T47D (cell line): ENCODE measurements at places on chromosomes 16 and 17.

DNA sequence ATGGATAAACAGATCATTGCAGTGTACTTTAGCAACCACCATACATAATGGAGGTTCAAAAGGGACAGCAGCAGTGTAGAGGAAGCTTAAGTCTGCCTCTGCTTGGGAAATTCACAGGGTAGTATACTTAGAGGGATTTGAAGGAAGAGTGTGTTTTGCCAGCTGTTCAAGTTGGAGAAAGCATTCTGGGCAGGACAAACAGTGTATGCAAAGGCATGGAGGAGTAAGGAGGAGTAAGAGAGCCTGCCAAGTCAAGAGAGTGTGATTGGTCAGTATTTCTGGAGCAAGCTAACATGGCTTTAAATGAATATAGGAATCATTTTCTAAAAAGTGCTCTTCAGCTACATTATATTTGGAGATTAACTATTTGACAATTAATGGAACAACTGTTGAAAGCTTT, 22.9 kb upstream of the PHAF1 start:
- no peak for DNase-seq

GRCh38 chr16:24754543-24754942, 25.1 kb downstream of the TNRC6A start:
- DNase-seq, result no peak

- DNase-seq, result peak; percentile 90
Observed at GRCh38 chr16:24700549-24701392, 28.7 kb upstream of the TNRC6A start.

DNA sequence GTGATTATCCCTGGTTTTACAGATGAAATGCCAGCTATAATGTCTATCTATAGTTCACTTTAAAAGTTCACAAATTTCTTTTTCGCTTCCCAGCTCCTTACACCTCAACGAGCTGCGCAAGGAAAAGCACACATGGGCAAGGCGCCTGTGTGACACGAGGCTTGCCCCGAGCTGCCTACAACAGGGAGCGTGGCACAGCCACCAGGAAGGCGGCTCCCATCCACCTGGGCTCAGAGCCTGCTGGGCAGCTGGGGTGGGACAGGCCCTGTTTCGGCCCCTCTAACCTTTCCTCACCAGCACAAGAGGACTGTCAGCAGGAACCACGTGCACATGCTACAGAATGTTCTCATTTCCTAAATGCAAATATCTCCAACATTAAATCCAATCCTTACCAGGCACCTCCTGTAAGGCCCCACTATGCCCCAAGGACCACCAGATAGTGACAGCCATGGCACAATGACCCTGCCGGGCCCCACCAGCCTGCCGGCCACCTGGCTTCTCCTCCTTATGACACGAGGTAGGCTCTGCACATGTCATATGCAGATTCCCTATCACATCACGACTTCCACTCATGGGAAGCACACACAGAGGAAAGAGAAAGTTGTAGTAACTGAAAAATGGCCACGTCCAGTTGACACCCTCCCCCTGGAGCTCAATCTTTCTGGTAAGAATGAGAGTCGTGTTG, 92.1 kb downstream of the ZNF778 start:
- DNase-seq, result no peak

- DNase-seq, result no peak
Observed at GRCh38 chr17:54814371-54814770, 86.3 kb upstream of the TOM1L1 start.

DNA sequence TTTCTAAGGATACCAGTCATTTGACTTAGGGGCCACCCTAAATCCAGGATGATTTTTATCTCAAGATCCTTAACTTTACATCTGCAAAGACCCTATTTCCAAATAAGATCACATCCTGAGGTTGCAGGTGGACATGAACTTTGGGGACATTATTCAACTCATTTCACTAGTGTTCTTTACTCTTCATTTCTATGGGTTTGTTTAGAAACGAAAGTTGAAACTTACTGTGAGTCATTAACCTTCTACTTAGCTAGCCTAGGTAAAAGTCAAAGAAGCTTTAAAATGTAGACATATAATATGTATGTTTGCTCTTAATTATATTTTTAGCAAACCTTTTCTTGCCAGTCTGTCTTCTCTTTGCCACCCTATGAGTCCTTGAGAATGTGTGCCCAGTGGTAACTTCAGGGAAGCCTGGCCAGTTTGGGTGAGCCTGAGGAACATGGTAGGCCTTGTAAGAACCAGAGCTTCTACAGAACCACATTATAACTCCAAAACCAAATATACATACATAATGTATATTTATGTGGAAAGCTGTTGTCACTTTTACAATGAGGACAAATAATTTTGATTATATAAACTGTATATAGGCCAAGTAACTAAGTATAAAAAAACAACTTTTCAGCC, 38.4 kb downstream of the BPTF start:
- no peak for DNase-seq

DNA sequence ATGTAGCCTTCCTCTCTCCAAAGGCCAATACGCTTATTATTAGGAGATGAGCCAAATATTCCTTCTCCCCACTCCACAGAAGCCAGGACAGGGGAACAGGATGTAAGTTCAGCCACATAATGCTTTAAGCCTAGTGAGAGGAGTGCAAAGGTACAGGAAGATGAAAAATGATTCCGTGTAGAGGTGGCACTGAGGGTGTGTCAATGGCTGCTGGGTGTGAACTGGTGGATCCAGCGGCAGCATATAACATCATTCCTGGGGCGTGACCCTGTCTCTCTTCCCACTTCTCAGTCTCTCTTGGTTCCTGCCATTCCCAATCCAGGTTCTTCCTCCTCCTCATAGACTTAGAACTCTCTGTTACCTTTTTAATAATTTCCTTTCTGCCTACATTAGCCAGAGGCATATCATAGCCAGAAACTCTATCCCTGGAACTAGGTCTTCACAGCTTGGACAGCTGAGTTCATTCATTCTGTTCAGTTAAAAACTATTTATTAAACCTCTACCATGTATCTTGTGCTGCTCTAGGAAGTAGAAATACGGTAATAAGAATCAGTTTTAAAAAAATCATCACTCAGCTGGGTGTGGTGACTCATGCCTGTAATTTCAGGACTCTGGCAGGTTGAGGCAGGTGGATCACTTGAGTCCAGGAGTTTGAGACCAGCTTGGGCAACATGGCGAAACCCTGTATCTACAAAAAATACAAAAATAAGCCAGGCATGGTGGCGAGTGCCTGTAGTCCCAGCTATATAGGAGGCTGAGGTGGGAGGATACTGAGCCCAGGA, 58.0 kb upstream of the FAM20A start:
- no peak for DNase-seq

GRCh38 chr17:34414339-34414738, 51.3 kb upstream of the CCL1 start:
- no peak for DNase-seq

DNA sequence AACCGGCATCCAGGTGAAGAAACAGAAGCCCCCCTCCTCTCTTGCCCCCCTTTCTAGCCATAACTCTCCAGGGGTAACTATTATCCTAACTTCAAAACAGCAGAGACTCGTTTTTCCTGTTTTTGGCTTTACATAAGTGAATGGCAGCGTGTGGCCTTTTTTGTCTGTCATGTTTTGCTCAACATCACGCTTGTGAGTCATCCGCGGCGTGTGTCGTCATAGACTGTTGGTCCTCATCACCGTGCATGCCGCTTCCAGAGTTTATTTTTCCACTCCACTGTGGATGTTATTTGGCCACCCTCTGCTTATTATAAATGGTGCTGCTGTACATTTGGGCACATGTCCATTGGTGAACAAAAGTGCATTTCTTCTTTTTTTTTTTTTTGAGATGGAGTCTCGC, 52.6 kb downstream of the ERN1 start:
- no peak for DNase-seq

DNA sequence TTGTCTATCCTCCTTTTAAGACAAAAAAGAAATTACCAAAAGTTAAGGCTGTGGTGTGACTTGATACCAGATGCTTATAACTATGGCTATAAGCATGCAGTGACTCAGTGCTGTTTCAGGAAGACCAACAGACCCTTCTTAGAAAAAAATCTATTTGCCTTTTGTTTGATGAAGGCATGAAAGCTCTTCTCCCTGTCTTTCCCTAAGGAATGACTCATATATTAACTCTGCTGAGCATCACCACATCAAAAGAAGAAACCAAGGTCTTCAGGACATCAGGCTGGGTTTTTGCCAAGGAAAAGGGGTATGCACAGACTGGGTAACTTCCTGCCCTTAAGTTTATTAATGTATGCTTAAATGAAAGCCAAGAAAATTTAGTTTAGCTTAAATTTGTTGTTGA, 47.1 kb downstream of the VMP1 start:
- DNase-seq, result no peak

DNA sequence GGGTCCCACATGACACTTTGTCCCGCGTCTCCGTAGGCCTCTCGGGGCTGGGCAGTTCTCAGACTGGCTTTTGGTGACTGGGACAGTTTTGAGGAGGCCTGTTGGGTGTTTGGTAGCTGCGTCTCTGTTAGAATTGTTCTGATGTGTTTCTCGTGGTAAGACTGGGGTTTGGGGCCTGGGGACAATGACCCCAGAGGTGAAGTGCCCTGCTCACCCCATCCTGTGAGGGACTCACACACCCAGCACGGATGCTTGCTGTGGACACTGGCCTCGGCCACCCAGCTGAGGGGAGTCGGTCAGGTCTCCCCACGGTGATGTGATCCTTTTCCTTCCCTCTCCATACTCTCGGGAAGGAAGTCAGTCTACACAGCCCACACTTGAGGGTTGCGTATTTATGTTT, 50.3 kb downstream of the METRNL start:
- no peak for DNase-seq

DNA sequence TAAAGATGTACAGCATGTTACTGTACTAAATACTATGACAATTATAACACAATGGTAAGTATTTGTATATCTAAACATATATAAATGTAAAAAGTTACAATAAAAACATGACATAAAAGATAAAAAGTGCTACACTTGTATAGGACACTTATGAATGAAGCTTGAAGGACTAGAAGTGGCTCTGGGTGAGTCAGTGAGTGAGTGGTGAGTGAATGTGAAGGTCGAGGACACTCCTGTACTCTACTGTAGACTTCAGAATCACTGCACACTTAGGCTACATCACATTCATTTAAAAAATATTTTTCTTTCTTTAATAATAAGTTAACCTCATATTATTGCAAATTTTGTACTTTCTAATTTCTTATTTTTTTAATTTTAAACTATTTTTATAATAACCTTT, 1476.7 kb upstream of the CDH8 start:
- no peak for DNase-seq

- no peak for DNase-seq
Observed at GRCh38 chr17:57606111-57606875, 138.8 kb downstream of the CCDC182 start.

GRCh38 chr17:77266891-77267341, 126.1 kb downstream of the SEC14L1 start:
- DNase-seq, result no peak

- DNase-seq, result no peak
Observed at GRCh38 chr17:48100160-48100559, 1.1 kb downstream of the CBX1 start.

- no peak for DNase-seq
Observed at GRCh38 chr17:8598913-8599312, 31.6 kb downstream of the MYH10 start.
